ENCODE measurements at places on chromosomes 2 and 18.
A peak's percentile ranks its signal among the peaks of the same experiment; 100 is the strongest.

DNA sequence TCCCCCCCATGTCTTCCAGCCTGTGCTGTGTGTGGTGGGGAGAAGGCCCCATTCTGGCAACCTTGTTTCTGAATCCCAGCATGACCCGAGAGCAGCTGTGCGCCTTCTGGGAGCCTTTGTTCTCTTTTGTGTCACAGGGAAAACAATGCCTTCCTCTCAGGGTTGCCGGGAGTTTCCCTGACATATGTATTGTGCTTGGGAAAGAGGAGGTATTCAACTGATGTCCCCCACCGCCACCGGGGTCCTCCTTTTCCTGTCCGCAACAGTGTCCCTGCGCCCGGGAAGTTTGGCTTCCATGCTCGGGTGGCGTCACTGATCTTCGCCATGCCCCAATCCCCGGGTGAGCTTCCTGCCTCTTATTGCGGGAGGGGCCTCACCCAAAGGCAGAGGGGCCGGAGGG lies 77.5 kb upstream of the ASB18 start:
- DNase-seq = no peak

DNA sequence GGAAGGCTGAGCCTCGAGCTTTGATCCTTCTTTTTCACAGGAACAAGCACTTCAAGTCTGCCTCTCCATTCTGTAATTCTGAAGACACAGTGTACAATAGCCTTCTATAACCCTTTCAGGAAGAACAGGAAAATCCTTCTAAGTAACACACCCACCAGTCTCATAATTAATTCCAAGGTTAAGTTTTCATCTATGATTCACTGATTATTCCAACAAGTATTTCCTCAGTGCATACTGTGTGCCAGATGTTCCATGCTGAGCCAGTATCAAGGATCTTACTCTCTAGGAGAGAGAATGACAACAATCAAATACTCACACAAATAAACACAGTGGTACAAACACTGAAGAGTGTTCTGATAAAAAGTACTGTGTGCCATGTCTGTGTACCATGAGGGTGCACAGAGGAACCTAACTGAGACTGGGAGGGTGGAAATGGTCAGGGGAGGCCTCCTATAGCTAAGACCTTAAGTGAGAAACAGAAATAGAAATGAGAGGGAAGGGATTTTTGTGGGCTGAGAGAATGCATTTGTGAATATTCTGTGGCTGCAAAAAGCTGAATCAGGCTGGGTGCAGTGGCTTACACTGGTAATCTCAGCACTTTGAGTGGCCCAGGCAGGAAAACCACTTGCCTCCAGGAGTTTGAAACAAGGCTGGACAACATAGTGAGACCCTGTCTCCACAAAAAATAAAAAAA lies 7.3 kb upstream of the MTLN start:
- peak; percentile 30 for DNase-seq

- no peak for DNase-seq
Observed at GRCh38 chr18:49968644-49969309, 155.4 kb upstream of the ACAA2 start.

- DNase-seq = no peak
Observed at GRCh38 chr2:86300496-86300895, 36.9 kb downstream of the REEP1 start.

GRCh38 chr18:30439174-30439573 lies 603.4 kb downstream of the DSC3 start:
- no peak for DNase-seq

DNA sequence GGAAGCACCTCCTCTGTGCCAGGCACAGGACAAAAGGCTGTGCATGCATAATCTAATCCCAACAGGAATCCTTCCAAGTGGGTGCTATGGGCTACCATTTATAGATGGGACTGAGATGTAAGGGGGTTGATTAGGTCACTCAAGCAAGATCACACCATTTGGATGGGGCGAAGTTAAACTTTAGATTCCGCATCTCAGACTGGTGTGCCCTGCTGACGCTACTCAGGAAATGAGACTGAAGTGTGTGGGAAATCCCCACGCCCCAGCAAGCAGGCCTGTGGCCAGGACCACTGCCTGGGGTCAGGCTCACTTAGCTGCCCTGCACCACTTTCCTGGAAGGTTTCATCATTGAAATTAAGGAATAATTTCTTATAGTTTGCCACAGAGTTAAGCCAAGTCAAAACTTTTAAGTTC lies 70.5 kb upstream of the PPP1CB start:
- no peak for DNase-seq

DNA sequence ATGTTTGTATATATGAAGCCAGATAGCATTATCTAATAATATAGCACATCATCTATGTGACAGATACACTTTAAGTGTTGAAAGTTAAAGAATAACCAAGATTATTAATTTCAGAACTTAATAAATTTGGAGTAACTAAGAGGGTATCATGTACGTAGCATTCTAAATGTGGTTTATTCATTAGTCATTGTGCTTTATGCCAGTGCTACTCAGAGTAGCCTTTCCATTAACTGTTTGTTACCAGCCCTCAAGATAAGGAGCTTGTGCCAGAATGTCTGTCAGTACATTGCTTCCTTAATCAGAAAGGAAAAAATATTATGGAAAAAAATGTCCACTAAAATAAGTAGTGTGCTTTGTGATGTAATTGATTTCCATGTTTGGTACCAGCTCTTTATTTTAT lies 94.9 kb upstream of the TWSG1 start:
- DNase-seq = no peak

GRCh38 chr2:28633204-28633603 lies 118.4 kb upstream of the PPP1CB start:
- DNase-seq = no peak
